ENCODE measurements at places on chromosomes 5 and 9.

GRCh38 chr9:98168153-98168780 is 24.2 kb downstream of the CORO2A start:
- DNase-seq, result no peak

DNA sequence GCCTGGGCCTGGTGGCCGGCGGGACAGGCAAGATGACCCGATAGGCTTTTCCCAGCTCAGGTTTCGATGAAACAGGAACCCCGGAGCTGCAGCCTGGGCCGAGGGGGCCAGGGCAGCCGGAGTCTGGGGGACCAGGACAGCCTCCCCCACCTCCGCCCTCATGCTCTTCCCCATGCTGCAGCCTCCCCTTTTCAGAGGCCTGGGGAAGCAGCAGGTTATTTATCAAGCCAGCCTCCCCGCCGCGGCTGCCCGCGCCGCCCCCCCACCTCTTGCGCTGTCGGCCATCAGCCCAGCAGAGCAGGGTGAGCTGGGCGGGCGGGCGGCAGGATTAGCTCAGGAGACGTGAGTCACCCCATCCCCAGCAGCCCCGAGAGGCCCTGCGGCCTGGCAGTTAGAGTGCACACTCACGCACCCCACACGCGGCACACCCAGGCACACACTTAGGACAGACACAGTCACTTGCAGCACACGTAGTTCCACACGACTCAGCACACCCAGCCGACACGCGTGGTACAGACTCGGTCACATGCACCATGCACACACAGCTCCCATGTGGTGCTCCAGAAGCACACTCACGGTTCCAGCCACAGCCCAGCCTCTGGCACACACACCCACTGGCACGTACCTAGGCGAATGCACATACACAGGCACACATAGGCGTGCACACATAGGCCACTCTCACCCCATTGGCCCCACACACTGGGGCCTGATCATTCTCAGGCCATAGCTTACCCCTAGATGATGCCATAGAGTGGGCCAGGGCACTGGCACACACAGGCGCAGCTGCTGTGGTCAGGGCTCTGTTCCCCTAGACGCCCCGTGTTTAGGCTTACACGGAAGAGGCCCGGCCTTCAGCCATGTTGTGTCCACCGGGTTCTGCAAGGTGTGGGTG is 13.0 kb downstream of the CXXC5 start:
- DNase-seq, result no peak

- DNase-seq, result no peak
Measured at GRCh38 chr9:125536167-125536772, 170.7 kb downstream of the MAPKAP1 start.

DNA sequence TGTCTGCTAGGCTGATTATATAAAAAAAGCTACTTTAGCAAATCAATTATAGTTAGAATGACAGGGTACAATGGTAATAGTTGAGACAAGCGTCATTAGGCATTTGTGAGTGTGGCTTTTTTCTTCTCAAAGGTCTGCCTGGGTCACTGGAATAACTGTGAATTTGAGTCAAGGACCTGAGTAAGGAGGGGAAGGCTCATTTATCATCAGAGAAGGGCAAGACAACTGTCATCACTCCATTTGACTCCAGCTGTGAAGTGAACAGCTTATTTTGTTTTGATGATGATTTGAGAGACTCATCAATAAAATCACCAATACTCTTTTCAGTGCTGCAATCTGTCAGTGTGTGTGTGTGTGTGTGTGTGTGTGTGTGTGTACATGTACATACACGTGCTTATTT is 118.6 kb downstream of the MAT2B start:
- no peak for DNase-seq

DNA sequence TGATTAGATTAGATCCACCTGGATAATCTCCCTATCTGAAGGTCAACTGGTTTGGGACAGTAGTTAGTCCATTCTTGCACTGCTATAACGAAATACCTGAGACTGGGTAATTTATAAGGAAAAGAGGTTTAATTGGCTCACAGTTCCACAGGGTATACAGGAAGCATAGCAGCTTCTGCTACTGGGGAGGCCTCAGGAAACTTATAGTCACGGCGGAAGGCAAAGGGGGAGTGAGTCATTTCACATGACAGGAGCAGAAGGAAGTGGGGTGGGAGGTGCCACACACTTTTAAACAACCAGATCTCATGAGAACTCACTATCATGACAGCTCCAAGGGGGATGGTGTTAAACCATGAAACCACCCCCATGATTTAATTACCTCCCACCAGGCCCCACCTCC is 9.9 kb downstream of the C9orf40 start:
- DNase-seq, result peak; percentile 36

DNA sequence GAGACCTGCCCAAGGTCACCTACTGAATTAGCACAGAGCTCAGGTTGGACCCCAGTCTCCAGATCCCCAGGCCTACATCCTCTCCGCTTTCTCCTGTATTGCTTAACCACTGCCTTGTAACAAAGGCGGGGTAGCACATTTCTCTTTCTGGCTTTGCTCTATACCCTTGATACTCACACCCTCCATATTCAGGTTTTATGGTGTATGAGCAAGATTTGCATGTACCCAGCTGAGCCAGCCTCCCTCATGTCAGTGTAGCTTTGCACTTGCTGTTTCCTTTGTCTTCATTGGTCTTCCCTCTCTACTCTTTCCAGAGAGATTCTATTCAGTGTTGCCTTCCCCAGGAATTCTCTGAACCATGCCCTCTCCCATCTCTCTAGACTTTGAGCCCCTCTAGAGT is 19.6 kb upstream of the ZCCHC7 start:
- no peak for DNase-seq

DNA sequence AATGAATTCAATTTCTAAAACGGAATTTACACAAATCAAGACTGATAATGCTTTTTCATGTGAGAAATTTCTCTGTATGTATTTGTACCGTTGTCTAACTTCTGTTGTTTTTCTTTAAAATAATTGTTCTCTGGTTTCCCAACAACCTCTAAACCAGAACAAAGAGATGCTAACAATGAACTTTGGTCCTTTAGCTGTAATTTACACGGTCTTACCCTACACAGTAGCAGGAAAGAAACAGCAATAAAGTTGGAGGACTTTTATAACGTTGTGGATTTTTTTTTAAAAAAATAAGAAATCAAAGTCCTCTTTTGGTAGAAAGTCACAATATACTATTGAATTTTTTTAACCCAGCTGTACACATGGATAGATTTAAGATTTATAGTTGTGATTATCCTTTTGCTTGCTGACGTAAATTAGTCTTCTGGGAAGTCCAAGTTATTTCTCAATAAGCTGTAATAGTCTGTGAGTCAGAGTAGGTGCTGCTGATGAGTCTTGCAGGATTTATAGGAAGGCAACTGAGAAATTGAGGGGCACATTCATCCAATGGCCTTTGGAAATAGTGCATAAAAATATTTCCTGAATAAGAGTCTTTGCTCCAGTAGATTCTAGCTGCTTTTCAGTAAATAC is 76.8 kb upstream of the PCSK1 start:
- DNase-seq, result no peak

GRCh38 chr9:17597977-17598376 is 19.1 kb downstream of the SH3GL2 start:
- DNase-seq, result no peak

GRCh38 chr5:37685816-37686215 is 154.0 kb downstream of the GDNF start:
- DNase-seq, result no peak

- DNase-seq, result no peak
Measured at GRCh38 chr5:16806711-16807546, 129.2 kb downstream of the MYO10 start.

GRCh38 chr9:108547411-108548135 is 308.2 kb downstream of the ACTL7B start:
- DNase-seq, result no peak

GRCh38 chr5:136153581-136154236 is 21.1 kb downstream of the SMAD5 start:
- no peak for DNase-seq

DNA sequence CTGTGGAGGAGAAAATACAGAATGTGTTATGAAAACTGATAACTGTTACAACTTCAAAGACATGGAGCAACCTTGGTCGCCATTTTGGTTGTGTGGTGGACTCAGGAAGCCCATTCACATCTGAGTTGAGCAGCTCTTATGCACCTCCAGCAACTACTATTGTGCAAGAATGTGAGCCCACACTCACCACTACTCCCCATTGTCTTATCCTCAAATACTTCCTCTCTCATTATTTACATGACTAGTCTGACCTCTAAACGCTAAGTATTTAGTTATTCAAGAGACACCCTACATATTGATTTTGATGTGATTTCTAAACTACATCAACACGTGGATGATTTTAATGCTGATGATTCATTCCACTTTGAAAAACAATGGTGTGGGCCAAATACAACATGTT is 516.6 kb upstream of the CLINT1 start:
- DNase-seq, result no peak

GRCh38 chr5:16679190-16679589 is 62.4 kb upstream of the RETREG1 start:
- DNase-seq, result no peak

GRCh38 chr5:33281431-33281843 is 159.3 kb upstream of the TARS1 start:
- no peak for DNase-seq

GRCh38 chr9:126915281-126915816 is 767 bp downstream of the RALGPS1 start:
- no peak for DNase-seq

- DNase-seq, result no peak
Measured at GRCh38 chr5:82847562-82847961, 229.6 kb downstream of the TMEM167A start.

DNA sequence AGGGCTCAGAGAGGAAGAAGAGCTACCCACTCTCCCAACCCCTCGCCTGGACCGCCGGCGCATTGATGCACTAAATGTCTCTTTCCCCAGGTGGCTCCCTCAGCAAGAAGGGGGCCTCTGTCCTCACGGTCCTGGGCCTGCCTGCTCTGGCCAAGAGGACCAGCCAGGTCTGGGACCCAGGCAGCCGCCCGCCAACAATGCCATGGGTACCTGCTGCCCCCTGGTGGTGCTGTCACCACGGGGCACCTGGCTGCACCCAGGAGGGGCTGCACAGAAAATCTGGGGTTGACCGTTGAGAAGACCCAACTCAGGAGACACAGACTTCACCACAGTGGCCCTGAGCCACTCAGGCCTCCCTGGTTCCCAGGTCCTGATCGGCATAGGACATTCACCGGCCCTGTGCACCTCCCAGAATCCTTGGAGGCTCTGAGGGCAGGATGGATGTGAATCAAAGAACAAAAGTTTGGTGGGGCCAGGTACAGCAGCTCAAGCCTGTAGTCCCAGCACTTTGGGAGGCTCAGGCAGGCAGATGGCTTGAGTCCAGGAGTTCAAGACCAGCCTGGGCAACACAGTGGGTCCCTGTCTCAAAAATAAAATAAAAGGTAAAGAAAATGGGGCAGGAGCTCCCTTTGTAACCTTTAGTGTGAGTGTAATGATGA is 2.4 kb upstream of the VAV2 start:
- DNase-seq, result peak; percentile 55

GRCh38 chr5:35091704-35092103 is 44.0 kb upstream of the AGXT2 start:
- no peak for DNase-seq

- no peak for DNase-seq
Measured at GRCh38 chr9:95508242-95508967, 8.4 kb downstream of the PTCH1 start.

GRCh38 chr5:115766608-115767007 is 49.9 kb downstream of the CDO1 start:
- no peak for DNase-seq

DNA sequence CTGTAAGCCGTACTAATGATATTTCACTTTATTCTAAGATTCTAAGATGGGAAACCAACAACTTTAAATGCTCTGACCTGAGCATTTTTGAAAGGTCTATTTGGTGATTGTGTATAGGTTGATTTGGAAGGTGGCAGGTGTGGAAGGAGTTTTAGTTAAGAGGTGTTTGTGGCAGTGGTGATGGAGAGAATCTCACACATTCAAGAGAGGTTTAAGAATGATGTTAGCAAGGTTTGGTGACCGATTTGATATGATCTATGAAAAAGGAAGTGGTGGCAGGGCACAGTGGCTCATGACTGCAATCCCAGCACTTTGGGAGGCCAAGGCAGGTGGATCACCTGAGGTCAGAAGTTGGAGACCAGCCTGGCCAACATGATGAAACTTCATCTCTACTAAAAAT is 319.2 kb upstream of the CD180 start:
- DNase-seq, result no peak

DNA sequence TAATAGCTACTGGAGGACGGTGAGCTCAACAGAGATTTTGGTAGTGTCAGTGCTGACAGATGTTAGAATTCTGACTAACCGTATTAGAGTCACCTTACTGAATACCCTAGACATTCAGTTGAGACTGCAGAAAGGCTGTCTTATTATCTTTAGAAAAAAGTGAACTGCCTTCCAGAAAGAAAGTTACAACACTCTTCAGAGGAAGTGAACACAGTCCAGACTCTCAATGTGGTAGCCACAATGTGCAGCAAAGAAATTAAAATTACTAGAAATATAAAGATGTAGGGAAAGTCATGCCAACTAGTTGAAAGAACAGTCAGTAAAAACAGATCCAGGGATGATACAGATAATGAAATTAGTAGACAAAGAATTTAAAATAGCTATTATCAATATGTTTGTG is 47.1 kb upstream of the COL15A1 start:
- no peak for DNase-seq

GRCh38 chr5:174323878-174324281 is 278.4 kb downstream of the NSG2 start:
- DNase-seq, result no peak

- DNase-seq, result no peak
Measured at GRCh38 chr5:128271859-128272464, 188.4 kb downstream of the SLC12A2 start.

- no peak for DNase-seq
Measured at GRCh38 chr5:175575301-175575700, 82.6 kb upstream of the HRH2 start.

GRCh38 chr5:90279091-90279490 is 130.5 kb downstream of the CETN3 start:
- no peak for DNase-seq

GRCh38 chr5:89450149-89450538 is 567.2 kb upstream of the MEF2C start:
- no peak for DNase-seq

GRCh38 chr9:135478829-135479468 is 633 bp upstream of the PPP1R26 start:
- no peak for DNase-seq

DNA sequence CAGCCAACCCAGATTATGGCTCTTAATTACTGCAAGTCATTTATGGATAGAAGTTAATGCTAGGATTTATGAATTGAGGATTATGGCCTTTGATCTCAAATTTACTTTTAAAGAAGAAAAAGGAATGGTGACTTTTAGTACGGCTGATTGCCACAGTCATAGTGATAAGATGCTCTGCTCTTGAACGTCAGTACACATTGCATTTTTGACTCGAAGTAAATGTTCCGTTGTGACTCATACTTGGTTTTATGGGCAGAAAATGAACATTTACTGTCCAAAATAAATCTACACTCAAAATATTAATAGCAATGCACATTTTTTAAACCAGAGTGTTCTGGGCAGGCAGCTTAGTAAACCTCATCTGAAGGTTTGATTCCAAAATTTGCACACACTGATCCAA is 830 bp downstream of the ADAMTSL1 start:
- no peak for DNase-seq
